ENCODE measurements at places on chromosomes 7 and 10.

DNA sequence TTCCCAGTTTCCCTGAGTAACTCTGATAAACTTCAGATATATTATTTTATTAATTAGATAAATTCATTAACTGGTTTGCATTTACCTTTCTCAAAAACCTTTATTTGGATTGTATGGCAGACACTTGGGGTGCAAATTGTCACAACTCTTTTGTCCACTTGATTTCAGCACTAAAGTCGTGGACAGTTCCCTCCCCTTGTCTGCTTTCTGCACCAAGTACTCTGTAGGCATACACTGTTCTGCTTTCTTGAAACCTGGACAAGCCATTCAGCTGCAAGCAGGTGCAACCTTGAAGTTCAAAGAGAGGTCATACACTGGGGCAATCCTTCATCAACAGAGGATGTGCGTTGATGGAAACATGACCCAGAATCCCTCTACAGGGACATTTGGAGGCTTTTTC is 162.9 kb downstream of the ARL5B start:
- no peak for DNase-seq

DNA sequence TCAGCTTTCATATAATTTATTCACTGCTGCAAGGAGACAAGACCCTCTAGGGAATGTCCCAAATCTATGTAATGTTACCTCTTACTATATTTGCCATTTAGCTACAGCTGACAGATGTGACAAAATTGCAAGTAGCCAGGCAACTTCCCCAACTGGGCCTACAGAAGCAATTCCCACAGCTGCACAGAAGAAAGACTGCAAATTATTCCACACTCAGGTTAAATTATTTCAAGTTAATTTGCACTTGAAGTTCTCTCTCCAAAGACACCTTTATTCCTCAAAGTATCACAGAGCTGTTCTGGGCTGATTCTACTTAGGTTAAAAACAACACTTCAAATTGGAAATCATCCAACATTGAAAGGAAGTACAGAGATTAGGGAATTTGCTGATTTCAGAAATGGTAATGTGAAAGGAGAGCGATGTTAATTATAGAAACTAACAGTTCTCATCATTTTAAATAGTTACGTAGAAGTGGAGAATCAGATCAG is 133.6 kb downstream of the THSD7A start:
- DNase-seq, result no peak

DNA sequence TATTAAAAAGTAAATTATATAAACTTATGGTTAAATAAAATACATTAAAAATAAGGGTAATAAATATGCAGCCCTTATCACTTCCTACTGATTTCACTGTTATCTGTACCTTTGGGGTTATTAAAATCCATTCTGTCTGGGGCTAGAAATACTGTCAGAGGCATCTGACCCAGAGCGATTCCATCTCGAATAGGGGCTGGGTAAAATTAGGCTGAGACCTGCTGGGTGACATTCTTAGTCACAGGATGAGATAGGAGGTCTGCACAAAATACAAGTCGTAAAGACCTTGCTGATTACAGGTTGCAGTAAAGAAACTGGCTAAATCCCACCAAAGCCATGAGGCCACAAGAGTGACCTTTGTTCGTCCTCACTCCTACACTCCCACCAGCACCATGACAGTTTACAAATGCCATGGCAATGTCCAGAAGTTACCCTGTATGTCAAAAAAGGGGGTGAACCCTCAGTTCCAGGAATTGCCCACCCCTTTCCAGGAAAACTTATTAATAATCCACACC is 77.6 kb downstream of the COBL start:
- DNase-seq, result no peak

DNA sequence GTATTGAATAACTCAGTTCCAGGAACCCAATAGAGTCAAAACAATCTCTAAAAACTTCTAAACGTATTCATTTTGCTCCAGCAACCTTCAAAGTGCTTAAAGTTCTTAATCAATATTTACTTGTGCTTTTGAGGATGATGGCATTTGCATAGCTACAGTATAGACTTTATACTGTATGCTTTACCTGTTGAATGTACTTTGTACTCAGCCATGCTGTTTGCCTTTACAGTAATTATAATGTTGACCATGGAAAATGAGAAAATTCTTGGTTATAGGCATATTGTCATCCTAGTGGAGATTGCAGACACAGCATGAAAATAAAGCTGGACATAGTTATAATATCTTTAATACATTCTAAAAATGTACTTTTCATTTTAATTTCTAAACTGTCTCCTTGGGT is 762.7 kb upstream of the PHF14 start:
- DNase-seq, result no peak

- no peak for DNase-seq
These were observed 112.2 kb downstream of the TES start for GRCh38 chr7:116322541-116322940.

DNA sequence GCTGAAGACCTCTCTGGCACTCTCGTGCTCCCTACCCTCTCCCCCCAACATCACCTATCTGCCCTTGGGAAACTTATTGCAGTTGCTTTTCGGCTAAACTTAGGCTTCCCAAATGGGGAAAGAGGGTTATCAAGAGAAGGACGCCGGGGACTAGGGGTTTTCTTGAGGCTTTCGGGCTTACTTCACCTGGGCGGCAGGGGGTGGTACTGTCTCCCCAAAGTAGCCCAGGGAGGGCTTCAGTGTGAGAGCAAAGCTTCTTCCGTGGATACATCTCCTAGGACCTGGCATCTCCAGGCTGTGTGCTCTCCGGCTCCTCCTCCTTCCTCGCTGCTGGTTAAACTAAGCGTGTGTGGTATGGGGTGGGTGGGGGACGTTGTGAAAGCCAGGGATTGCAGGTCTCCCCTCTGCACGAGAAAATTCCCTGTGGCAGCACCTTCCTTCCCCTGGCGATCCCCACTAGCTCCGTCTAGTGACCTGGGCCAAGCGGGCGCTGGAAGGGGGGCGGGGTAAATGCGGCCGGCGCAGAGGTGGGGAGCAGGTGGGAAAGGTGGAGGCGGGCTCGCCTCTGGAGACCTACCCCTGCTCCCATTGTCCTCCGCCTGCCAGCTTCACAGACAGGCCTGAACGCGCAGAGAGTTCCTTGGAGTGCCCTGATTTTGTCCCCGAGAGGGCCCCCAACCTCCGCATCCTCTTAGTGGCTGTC is 1.1 kb downstream of the PLXDC2 start:
- no peak for DNase-seq

Measured in hematopoietic multipotent progenitor cell treated with erythropoietin and hydrocortisone succinate and interleukin-3 and kit ligand, for 15 days (in vitro differentiated cells).